Adipocyte (in vitro differentiated cells): ENCODE measurements at places on chromosomes 3 and 15.

GRCh38 chr3:27976933-27977332 lies 254.8 kb upstream of the EOMES start:
- no peak for DNase-seq

- DNase-seq, result no peak
Measured at GRCh38 chr3:112858410-112859069, 11.9 kb upstream of the CD200R1L start.

- DNase-seq, result no peak
Measured at GRCh38 chr3:94099311-94099710, 36.5 kb downstream of the NSUN3 start.

- DNase-seq, result peak; percentile 15
Measured at GRCh38 chr3:143240886-143241285, 121.3 kb downstream of the CHST2 start.

DNA sequence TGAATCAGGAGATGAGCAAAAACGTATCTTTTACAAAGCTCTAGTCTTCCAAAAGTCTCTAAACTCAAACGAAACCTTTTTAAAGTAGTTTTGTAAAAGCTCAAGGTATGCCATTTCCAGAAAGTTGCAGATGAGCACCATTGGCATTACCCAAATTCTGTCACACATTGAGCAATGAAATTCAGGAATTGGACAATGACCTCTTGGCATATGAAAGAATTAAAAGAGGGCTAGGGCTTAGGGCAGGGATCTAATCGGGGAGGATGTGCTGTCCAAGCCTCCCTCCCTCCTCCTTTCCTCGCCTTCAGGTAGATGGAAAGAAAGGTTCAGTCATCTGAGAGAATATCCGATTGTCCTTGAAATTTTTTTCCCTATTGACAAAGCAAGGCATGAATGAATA lies 133.1 kb upstream of the CPNE4 start:
- no peak for DNase-seq

- DNase-seq, result peak; percentile 48
Measured at GRCh38 chr3:194872669-194872977, 186.9 kb downstream of the FAM43A start.

GRCh38 chr15:91922646-91923547 lies 69.4 kb downstream of the SLCO3A1 start:
- no peak for DNase-seq

DNA sequence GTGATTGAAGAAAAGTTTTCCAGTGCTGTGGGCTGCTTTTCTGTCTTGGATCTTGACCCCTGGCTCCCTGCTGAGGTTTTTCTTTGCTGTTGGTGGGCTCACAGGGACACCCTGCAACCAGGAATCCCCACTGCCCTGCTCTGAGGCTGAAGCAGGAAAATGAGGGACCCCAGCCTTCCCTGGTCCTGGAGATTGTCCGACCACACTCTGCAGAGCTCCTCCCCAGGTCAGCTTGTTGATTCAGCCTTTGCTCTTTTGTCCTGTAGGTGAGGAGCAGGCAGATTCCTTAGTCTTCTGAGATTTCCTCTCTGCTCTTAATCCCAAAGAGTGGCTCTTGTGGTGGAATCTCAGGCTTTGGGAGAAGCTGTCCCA lies 194.5 kb downstream of the RPLP1 start:
- no peak for DNase-seq

DNA sequence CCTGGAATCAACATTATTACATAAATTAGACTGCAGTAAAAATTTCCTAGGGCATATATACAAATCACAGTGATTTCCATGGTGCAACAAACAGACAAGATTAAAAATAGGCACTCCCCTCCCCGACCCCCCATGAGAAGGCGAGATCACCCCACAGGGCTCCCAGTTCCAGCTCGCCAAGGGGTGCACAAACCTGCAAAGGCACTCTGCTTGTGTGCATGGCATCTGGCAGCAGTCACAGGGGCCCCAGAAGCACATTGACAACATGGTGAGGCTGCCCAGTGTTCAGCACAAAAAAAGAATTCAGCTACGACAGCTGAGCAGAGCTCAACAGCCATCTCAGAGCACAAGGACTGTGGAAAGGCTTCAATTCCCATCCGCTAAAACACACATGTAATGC lies 19.2 kb upstream of the CERS3 start:
- DNase-seq, result no peak

DNA sequence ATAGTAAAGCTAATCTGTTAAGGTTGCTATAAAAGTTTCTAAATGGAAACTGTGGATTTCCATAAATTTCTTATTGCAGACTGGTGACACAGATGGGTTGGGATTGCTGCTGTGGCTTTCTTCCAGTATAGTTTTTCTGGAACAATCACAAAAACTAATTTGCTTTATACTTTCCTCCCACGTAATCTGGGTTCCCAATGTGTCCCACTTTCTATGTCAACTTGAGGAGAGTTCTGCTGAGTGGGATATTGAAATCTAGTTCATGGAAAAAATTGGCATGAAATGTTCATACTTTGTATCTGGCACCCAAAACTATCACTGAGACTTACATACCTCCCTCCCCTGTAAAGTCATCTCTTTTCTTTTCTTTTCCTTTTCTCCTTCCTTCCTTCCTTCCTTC lies 126.8 kb downstream of the TGFBR2 start:
- no peak for DNase-seq

GRCh38 chr3:119293871-119294695 lies at the start of gene ARHGAP31:
Gene ARHGAP31 (plus strand): TSS chr3:119294383. CDS start chr3:119294905, 522 bp downstream.
- DNase-seq, result peak; percentile 75

GRCh38 chr15:77854980-77855379 lies 222.3 kb upstream of the LINGO1 start:
- DNase-seq, result no peak

DNA sequence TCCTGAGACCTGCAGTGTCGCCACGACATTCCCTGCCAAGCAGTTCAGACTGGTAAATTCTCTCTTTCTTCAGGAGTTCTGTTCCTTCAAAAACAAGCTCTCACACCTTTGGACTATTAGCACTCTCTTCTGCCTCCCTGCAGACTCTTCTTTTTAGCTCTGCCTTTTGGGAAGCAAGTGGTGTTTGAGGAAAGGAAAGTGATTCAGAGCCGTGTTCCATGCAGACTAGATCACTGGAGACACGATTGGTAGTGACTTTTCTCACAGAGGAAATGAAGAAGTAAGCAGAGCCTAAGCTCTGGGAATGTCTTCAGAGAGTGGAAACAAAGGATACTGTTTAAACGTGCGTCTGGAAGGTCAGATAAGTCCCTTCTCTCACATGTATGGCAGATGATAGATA lies 270.6 kb upstream of the TPRG1 start:
- peak; percentile 5 for DNase-seq

DNA sequence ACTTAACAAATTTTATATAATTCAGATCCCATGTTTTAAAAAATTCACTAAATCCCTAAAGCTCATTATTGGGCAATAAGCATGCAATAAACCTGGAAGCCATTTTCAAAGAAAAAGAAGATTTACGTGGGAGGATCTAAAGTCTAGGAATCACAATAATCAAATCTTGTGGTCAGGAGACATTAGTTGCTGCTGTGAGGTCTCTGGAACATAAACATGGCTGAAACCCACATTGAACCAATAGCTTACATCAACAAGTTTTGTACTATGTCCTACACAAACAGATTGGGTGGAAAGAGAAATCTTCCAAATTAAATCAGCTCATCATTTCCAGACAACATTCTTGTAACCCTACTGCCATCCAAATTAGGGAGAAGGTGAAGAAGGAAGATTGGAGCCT lies 121.9 kb upstream of the EPHA3 start:
- DNase-seq, result no peak

DNA sequence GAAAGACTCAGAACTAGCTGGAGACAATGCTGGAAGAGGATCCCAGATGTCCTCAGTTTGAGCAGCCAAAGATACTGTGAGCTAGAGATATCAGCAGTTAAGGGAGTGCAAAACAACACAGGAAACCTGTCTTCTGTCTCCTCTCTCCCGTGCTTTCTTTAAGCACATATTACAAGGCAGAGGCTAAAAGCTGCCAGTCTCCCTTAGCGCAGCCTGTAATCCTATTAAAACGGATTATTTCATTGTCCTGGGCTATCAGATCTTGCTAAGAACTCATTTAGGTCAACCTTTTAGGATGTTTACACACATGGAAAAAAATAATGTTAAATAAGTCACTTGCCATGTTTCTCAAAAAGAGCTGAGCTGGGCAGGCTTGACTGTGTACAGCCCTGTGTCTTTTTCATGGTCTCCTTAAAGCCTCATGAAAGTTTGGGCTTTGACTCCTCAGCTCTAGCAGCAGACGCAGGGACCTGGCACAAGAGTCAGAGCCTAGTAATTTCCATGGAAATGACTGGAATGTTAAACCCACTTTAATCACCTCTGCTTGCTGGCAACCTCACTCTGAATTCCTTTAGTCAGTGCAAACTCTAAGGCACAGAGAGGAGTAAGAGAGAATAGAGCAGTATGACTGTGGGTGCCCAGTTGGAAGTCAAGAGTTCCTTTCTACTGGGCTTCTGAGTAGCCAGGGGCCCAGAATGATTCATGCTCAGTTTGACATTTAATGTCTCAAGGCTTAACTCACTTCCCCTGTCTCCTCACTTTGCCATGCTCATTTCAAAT lies 491.9 kb downstream of the NTRK3 start:
- peak; percentile 60 for DNase-seq

- DNase-seq, result no peak
Measured at GRCh38 chr3:73391984-73392383, 232.8 kb downstream of the PDZRN3 start.

GRCh38 chr3:169603661-169604060 lies 59.9 kb downstream of the MECOM start:
- DNase-seq, result no peak

- DNase-seq, result peak; percentile 88
Measured at GRCh38 chr3:41519746-41520145, 320.4 kb downstream of the CTNNB1 start.

GRCh38 chr3:96863129-96863740 lies 48.8 kb downstream of the EPHA6 start:
- peak; percentile 71 for DNase-seq

- no peak for DNase-seq
Measured at GRCh38 chr3:41173926-41174885, 25.1 kb upstream of the CTNNB1 start.

DNA sequence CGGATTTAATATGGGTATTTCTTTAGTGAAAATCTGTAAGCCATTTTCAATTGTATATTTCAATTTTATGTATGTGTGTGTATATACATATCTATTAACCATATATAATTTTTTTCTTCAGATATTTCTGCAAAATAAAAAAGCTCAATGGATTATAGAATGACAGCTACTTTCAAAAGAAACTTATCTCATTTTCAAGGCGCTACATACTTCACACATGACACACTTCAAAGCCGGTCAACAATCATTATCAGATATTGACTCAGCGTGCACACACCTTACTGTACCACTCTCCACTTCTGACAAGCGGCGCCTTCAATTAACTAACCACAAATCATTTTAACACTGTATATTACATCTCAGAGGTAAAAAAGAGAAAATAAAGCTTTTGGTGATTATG lies 39.6 kb downstream of the ATP13A3 start:
- DNase-seq, result no peak

DNA sequence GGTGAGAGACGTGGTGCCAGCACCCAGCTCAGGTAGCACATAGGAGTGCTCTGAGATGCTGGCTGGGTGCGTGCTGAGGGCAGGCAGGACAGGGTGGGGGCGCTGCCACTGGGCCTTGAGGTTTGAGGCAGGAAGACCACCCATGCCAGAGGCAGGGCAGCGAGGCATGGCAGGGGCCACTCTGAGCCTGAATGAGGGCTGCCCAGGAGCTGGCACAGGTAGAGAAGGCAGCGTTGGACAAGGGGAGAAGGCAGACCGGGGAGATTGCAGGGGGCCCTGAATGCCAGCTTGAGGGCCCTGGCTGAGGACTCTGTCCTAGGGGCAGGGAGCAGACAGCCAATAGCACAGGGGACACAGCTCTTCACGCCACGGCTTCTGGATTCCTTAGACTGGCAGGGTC lies 50.2 kb downstream of the ADAMTS7 start:
- DNase-seq, result no peak

GRCh38 chr15:63088533-63089245 lies 33.0 kb upstream of the LACTB start:
- DNase-seq, result no peak

- DNase-seq, result no peak
Measured at GRCh38 chr15:100114100-100114499, 227.7 kb downstream of the ADAMTS17 start.

GRCh38 chr3:185361920-185362319 lies 1.0 kb upstream of the MAP3K13 start:
- DNase-seq, result peak; percentile 69
